ENCODE measurements at places on chromosomes 16 and 17.

GRCh38 chr17:50129728-50130558 is at the start of gene SAMD14:
Gene SAMD14 (minus strand): TSS chr17:50130160. CDS start chr17:50124959, 5,201 bp downstream.
- no peak for DNase-seq

GRCh38 chr16:85475691-85476300 is 137.3 kb upstream of the GSE1 start:
- DNase-seq = no peak

DNA sequence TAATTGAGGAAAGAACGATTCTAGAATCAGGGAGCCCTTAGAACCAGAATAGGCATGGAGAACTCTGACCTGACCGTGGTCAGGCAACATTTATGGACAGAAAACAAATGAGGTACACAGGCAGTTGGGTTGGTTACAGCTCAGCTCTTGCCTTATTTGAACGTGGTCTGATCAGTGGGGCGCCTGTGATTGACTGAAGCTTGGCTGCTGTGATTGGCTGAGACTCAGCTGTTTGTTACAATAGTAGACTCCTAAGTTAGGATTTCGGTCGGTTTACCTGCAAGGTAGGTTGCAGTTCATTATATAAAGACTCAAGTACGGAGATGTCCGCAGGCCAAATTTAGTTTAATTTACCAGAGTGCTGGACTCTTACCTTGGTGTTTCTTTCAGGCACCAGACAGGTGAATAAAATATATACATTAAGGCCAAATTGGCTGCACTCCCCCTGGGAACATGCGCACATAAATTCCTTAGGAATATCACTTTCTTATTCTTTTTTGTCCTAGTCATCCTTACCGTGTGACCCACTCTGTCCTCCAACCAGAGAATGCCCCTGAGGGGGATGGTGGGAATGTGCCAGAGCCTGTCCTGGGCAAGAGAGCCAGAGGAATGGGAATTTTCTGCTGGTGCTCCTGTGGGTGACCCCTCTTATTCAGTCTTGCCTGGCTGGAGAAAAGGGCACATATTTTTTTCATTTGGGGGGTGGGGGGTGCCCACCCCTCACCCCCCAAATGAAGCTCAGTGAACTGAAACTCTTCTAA is 7.5 kb upstream of the CSNK2A2 start:
- DNase-seq = no peak

DNA sequence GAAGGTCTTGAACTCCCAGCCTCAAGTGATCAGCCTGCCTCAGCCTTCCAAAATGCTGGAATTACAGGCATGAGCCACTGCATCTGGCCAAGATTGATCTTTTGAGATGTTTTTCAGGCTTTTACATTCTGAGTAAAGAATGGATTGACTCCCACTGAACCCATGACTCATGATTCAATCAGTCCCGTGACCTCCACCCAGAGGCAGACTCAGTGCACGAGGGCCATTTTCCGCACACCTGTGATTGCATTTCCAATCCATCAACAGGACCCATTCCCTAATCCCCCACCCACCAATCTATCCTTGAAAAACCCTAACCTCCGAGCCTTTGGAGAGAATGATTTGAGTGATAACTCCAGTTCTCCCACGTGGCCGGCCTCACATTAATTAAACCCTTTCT is 40.4 kb upstream of the PRKCB start:
- no peak for DNase-seq

- DNase-seq = no peak
Observed at GRCh38 chr16:1579214-1579613, 32.7 kb downstream of the IFT140 start.

DNA sequence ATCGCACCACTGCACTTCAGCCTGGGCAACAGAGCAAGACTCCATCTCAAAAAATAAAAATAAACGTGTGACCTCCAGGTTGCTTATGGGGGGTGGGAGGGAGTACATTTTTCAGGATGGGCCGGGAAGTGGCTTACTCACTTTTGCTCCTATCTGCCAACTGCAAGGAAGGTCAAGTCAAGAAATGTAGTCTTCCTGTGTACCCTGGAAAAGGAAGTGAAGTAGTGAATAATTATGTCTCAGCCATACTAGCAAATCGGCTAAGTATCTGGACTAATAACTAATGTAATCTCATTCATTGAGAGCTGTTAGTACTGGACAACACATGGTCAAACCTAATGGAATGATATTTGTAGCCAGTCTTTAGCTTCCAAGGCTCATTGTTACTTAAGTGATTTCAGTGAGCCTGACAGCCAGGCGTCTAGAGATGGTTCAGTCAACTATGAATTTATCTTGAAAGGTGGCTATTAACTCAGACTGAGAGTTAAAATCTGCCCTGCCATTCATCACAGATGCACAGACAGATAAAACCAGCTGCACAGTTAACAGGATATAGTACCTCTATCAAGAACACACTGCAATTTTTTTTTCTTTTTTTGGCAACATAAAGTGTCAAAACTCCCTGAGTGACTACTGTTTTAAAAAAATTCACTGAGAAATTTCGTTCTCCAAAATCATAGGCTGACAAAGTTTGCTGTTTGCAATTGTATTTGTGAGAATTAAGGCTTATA is 3.7 kb upstream of the TACO1 start:
- DNase-seq = no peak

DNA sequence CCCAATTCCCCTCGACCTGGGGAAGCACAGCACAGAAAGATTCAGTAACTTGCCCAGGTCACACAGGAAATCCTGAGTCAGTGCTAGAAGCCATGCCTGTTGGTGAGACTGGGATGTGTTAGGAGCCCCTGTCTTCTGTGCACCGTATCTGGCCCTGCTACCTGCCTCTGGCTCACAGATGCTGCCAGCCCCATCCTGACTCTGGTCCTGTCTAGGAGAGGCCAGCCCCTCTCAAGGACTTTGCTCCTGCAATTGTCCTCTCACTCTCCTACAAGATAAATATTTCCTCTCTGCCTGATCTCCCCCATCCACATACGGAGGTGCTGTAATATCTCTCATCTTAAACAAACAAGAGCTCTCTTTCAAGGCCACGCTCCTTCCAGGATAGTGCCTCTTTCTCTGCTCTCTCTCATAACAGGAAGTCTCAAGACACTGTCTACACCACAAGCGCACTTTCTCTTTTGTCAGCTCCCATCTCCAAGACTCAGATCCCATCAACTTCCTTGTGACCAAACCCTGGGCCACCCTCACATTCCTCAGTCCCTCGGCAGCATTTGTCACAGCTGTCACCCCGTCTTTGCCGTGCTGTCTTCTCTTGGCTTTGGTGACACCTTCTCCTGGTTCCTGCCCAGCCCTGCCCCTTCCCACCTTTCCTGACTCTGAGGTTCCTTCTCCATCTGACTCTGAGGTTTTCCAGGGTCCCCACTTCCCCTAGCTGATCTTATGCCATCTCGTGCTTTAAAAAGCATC is 1.9 kb downstream of the SLC13A2 start:
- no peak for DNase-seq

GRCh38 chr16:85149776-85150175 is 37.5 kb upstream of the CIBAR2 start:
- DNase-seq = no peak

DNA sequence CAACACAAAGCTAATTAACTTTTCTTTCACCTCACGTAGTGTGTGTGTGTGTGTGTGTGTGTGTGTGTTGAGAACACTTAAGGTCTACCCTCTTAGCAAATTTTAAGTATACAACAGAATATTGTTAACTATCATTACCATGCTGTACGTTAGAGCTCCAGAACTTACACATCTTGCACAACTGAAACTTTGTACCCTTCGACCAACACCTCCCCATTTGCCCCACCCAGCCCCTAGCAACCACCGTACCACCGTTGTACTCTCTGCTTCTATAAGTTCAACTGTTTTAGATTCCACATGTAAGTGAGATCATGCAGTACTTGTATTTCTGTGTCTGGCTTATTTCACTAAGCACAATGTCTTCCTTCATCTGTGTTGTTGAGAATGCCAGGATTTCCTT is 28.1 kb upstream of the MLYCD start:
- no peak for DNase-seq

DNA sequence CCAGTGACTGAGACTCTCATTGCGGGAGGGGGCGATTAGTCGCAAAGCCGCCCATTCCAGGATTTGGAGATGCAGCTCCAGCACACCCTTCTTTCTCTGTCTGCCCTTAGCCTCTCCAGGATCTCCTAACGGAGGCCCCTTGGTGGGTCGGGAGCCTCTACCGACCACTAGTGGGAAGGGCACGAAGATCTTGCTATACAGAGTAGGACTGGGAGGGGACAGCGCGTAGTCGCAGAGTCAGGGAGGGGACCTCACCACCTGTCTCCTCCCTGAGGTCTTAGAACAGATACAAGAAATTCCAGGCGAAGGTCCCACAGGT is 588 bp upstream of the SMTNL2 start:
- no peak for DNase-seq

DNA sequence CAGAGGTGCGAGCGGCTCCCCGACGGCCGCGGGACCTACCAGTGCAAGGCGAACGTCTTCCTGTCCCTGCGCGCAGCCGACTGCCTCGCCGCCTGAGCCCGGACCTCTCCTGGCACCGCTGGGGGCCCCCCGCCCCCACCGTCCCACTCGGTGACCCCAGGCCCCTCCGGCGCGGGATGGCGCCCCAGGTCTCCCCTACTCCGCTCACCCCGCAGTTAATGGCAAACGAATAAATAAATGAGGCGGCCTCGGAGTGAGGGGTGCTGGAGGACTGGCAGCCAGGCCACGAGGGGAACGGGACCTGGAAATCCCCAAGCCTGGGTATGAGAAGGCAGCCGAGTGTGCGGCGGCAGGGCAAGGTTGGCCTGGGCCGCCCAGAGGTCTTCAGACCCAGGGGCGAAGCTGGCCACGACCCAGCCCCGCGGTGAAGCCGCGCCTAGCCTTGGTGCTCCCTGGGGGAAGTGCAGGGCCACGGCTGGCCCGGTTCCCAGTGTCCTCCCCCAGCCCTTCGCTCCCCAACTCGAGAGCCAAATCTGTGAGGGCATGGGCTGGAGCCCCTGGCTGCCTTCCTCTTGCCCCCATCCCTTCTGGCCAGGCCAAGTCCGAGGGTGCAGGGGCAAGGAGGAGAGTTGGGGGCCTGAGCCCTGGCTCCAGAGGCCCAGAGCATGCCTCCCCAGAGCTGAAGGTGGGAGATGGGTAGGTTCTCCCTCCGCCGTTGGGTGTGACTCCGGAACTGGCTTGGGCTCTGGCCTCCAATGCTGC is 796 bp downstream of the NPB start:
- no peak for DNase-seq

DNA sequence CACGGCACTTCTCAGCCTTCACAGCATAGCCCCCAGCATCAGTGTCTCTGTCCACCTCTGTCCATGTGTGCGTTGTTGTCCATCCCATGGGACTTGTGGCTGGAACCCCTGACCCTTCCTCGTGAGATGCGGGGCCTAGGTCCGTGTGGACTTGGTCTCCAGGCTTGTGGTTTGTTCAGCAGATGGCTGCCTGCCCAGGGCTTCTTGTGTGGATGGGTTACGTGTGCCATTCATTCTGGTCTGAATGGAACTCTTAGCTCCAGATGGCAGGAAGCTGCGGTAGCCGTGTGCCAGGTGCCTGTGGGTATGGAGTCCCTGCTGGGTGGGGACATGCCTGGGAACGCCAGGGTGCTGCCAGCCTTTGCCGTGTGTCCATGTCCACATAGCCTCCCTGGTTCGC is 31.7 kb upstream of the NUDT16L1 start:
- no peak for DNase-seq

- no peak for DNase-seq
Observed at GRCh38 chr17:40347319-40348135, 17.0 kb downstream of the GJD3 start.

- no peak for DNase-seq
Observed at GRCh38 chr16:29665294-29666077, 2.4 kb downstream of the SPN start.

DNA sequence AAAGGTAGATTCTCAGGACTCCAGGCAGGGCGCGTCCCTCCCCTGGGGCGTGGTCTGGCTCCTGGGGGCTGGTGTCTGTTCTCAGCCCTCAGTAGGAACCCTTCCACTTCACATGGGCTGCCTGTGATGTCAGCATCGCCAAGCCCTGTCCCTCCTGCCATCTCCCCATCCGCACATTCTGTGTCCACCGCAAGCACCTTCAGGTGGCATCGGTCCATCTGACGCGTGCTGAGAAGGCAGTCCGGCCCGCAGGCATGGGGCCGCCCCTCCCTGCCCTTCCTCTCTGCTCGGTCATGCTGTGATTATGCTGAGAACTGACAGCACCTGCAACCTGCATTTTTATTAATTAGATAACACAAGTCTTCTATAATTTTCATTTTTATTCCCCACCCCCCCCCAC is 12.7 kb upstream of the DNAH17 start:
- no peak for DNase-seq

- no peak for DNase-seq
Observed at GRCh38 chr16:89691986-89692569, 5.6 kb downstream of the CDK10 start.

DNA sequence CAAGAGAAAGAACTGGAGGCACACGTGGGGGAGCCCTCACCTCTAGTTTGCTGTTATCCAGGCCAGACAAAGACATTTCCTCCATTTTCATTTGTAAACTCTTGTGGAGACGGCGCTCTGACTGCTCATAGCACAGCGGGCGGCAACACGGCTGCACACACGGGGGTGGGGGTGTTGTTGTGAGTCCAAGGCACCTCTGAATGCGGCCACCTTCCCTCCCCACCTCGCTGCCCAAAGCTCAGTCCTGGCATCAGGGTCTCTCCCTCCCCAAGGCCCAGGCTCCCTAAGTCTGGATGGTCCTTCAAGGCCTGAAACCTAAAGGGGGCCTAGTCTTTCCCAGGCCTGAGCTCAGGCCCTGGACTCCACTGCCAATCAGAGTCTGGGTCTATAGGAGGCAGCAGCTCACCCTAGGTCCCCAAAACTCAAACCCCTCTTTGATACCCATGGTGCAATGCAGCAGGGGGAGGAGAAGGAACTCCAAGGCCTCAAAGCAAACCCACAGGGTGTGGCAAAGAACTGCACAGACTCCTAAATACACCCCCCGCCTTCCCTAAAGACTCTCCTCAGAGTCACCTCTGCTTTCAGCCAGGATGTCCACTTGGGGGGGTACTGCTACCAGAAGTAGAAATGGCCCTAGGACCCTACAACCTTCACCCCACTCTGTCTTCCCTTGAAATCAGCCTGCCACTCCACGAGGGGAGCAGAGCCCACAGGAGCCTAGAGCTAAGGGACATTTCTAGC is 1.5 kb downstream of the ATXN7L3 start:
- no peak for DNase-seq

GRCh38 chr17:12958786-12959185 is 59.0 kb downstream of the ELAC2 start:
- DNase-seq = no peak

Data from activated T-helper 1 cell treated with anti-CD3 and anti-CD28 coated beads, Interleukin-2, amount 50 U/mL, for 16 hours (primary cell).